Activated CD4-positive, alpha-beta T cell treated with anti-CD3 and anti-CD28 coated beads for 36 hours (primary cell): ENCODE measurements at places on chromosomes 3 and 15.
A peak's percentile ranks its signal among the peaks of the same experiment; 100 is the strongest.

GRCh38 chr15:81133782-81134461 is at the start of gene CFAP161:
Gene CFAP161, plus strand, starts transcription at chr15:81134270. Its CDS starts 60 bp downstream, at chr15:81134330.
- DNase-seq = peak; percentile 70

DNA sequence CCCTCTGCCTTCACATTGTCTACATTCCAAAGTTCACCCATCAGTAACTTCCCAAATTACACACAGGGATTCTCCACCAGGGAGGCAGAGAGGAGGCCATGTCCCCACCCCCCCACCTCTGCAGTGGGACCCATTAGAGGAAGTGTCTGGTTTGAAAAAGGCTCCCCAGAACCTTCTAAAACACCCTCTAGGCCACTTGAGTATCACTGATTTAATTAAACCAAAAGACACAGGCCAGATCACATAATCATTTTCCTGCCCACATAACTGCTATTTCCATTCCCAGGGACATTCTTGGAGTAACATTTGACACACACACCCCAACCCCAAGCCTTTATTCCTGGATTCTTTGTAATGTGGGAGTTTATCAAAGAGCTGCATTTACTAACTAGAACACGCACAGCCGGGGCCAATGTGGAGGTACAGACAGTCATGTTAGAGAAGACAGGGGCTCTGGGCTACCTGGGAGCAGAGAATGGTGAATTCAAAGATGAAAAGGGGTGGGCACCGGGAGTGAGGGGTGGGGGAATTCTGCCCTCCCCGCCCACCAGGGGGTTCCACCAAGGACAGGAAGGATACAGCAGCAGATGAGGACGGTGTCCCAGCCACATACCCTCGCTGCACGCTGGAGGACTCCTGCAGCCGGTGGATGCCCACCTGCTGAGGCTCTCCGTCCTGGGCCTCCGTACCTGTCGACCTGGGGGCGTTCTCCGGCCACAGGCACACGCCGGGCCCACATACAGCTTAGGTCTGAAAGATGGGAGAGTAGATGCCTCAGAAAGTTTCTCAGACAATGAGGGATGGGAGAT is 201.4 kb upstream of the CTNNB1 start:
- DNase-seq = no peak

DNA sequence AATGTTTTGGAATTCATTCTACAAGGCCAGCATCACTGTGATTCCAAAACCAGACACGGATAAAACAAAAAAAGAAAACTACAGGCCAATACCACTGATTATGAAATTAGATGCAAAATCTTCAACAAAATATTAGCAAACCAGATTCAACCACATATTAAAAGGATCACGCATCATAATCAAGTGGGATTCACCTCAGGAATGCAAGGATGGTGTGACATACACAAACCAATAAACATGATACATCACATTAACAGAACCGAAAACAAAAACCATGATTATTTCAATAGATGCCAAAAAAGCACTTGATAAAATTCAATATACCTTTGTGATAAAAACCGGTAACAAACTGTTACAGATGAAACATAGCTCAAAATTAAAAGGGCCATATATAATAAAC is 48.9 kb downstream of the DLG1 start:
- DNase-seq = no peak

DNA sequence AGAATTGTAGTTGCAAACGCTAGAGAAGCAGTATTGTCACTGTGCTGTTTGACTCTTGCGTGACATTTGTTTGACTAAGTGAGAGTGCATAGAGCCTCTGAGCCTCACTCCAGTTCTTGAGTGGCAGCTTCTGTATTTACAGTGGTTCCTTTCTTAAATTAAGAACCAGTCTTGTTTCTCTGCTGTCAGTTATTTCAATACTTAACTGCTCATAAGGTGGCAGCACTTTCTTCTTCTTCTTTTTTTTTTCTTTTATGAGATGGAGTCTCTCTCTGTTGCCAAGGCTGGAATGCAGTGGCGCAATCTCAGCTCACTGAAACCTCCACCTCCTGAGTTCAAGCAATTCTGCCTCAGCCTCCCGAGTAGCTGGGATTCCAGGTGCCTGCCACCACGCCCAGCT is 372.1 kb downstream of the LPP start:
- no peak for DNase-seq

DNA sequence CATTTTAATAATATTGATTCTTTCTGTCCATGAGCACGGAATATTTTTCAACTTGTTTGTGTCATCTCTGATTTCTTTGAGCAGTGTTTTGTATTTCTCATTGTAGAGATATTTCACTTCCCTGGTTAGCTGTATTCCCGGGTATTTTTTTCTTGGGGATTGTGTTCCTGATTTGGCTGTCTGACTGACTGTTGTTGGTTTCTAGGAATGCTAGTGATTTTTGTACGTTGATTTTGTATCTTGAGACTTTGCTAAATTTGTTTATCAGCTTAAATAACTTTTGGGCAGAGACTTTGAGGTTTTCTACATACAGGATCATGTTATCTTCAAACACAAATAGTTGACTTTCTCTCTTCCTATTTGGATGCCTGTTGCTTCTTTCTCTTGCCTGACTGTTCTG is 418.8 kb upstream of the ALCAM start:
- DNase-seq = no peak

GRCh38 chr15:64373360-64373759 is 7.9 kb downstream of the PCLAF start:
- DNase-seq = no peak

- DNase-seq = peak; percentile 69
Measured at GRCh38 chr15:42921342-42921731, 759 bp upstream of the TTBK2 start.

- no peak for DNase-seq
Measured at GRCh38 chr3:188207941-188208515, 54.1 kb downstream of the LPP start.

DNA sequence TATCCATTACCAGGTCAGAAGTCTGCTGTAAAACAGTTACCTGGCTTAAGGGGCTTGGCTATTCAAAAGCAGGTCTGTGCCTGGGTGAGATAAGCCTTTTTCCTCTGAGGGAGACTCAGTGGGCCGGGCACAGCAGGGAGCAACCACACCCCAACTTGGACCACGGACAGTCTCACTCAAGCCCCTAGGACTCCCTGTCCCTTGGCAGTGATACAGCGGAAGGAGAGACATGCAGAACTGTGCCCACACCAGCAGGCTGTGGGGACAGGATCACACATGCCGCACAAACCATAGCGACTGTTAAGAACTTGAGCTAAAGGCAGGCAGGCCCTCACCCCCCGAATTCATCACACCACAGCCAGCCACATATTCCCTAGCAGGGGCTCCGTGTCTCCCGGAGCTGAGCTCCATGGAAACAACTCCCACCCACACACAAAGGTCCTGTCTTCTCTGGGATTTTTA is 2.8 kb upstream of the GP5 start:
- DNase-seq = no peak

DNA sequence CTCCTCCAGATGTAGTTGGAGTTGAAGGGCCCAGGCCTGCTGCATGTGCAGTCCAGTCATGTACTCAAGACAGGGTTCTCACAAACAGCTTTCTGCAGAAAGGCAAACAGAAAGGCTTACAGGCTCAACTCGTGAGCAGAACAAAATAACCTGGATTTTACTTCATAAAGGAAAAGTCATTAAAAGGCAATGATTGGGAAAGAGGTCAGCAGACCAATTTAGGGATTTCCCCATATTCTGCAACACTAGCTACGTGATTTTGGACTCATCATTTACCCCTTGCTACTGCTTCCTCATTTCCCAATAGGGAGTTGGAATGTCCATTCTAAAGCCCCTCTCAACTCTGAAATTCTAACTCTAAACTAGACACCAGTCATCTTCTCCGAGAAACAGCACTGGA is 18.1 kb downstream of the METTL6 start:
- DNase-seq = no peak

- DNase-seq = no peak
Measured at GRCh38 chr3:192409838-192410683, 317.3 kb downstream of the FGF12 start.

- no peak for DNase-seq
Measured at GRCh38 chr15:90063770-90064247, 38.5 kb downstream of the IDH2 start.

DNA sequence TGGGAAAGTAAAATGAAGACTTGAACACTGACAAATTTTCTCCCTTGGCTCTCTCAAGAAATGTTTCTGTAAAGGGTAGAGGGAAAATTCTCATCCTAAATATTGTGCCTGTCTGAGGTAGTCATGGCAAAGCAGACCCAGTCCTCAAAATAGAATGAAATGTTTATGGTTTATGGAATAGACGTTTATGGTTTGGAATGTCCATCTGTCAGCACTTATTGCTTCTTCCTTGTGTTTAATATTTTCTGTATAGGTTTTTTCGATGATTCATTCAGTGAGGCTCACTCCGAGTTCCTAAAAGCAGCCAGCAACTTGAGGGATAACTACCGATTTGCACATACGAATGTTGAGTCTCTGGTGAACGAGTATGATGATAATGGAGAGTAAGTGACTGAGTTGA is 13.9 kb downstream of the ELL3 start:
- DNase-seq = no peak

DNA sequence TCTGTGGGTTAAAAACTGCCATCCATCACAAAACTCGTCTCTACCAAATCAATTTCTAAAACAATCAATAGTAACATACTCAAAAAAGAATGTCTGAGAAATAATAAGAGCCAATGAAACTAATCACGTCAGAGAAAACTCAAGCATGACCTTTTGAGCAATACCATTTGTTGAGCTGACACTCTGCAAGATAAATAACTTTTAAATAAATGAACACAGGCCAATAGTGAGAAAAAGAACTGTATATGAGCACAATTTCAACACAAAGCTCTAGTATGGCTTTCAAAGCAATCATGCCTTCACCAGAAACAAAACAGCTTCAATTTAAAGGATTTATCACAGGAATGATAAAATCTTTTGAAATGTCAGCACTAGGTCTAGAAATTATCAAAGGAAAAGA is 249.2 kb upstream of the SETMAR start:
- DNase-seq = no peak

DNA sequence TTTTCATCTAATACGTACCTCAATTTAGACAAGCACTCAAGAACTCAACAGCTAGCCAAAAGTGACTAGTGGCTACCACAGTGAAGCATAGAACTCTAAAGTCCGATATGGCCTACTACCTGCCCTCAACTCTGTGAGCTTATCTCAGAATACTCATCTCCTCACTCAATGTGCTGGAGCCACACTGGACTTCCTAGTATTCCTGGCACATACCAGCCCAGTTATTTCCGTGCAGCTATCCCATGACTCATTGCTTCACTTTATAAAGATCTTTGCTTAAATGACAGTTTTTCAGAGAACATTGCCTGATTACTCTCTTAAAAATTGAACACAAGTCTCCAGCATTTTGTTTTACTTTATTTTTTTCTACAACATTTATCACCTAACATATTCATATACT is 524.7 kb downstream of the PYDC2 start:
- DNase-seq = no peak

- DNase-seq = no peak
Measured at GRCh38 chr3:174285242-174285864, 573.8 kb upstream of the NAALADL2 start.
